Thymus (tissue), 14 donors: ENCODE measurements at places on chromosomes 13 and 19. TPM values are rescaled to one million over a fixed set of nuclear protein-coding genes. Genes with fewer than 3 reads are reported as not detected.

KLK8 gene
- polyA plus RNA-seq, result 11.0 TPM

KLK12 gene
- 3.0 TPM for polyA plus RNA-seq

GRCh38 chr19:31231237-31231636 lies 118.0 kb downstream of the TSHZ3 start:
- no peak overlapping the region for H3K27ac ChIP-seq
- DNase-seq, result no peak
- no peaks in the 10 kb centered on the region for H3K4me1 ChIP-seq
- no peaks in the 10 kb centered on the region for H3K36me3 ChIP-seq
- H3K4me3 ChIP-seq, result no peak overlapping the region
- no peaks in the 10 kb centered on the region for H3K27me3 ChIP-seq

DNA sequence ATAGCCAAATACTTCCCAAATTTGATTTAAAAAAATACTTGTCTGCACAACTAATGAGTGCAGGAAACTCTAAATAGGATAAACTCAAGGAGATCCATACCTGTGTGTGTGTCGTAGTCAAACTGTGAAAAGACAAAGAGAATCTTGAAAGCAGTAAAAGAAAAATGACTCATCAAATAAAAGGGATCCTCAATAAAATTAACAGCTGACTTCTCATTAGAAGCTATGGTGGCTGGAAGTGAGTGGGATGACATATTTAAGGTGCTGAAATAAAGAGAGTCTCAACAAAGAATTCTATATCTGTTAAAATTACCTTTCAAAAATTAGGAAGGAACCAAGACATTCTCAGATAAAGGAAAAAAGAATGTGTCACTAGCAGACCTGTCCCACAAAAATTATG lies 13.7 kb downstream of the RNASEH2B start:
- DNase-seq, result no peak
- H3K4me1 ChIP-seq, result peaks cover 10% of the 10 kb centered on the region
- no peak overlapping the region for H3K27ac ChIP-seq
- no peak overlapping the region for H3K4me3 ChIP-seq
